Stimulated activated CD4-positive, alpha-beta T cell treated with anti-CD3 and anti-CD28 coated beads, Interleukin-12 subunit alpha, Interleukin-12 subunit beta, amount 100 ng/mL, for 24 hours (primary cell): ENCODE measurements at places on chromosomes 6 and 20.

DNA sequence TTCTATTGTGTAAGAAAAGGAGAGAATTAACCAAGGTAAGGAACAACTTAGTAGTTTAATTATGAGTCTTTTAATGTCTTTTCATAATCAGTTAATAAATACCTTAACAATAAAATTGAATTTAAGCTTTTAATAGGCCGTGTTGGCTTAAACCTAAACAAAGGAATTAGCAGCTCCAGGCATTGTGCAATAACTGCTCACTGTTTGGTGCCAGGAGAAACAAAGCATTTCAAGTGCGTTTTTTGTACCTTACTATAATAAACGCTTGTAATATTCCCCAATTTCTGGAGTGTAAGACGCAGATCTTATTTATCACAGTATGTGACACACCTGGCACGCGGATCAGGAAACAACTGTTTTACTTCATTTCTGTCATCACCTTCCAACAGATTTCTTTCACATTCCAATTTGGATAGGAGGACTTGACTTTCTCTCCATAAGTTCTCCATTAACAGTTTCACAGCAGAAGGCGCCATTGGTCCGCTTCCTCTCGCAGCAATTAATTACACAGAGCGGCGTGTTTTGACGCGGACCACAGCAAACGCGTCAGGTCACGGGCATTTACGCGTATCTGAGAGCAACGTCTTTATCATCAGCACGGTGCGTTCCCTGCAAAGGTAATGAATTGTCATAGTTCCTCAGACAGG lies 335.8 kb upstream of the NT5E start:
- no peak for DNase-seq

- no peak for DNase-seq
Measured at GRCh38 chr20:884983-885952, 30.9 kb downstream of the ANGPT4 start.

DNA sequence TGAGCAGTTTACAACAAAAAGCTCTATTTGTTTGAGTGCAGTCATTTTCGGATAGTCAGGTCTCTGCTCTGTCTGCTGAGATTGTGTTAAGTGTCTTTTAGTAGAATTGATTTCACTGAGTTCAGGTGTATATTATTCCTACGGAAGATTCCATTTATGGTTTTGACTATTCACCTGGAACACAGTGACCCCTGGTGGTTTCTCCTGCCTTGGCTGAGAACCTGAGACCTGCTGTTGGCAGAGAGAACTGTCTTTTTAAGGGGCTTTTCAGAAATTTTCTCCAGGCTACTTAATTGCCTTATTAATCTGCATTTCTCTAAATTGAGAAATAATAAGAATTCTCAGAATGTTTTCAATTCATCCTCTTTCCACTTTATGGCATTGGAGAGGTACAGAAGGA lies 508.0 kb downstream of the TBC1D32 start:
- DNase-seq: no peak

GRCh38 chr6:28757429-28758045 lies 166.2 kb downstream of the TRIM27 start:
- DNase-seq: no peak

DNA sequence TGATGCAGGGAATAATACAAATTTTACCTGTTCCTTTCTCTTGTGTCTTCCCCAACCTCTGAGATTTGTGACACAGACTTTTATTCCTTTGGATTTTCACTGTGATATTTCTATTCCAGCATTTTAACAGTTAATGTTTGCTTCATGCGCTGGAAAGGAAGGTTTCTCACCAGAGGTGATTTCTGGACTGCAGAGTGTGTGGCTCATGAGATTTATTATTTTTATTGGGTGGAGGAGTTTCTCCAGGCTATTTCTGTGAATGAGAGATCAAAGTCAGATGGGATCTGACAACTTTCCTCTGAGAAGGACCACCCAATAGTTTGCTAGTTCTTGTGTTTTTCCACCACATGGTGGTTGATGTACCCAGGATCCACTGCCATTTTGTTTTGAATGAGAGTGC lies 377.5 kb downstream of the CDKAL1 start:
- no peak for DNase-seq

DNA sequence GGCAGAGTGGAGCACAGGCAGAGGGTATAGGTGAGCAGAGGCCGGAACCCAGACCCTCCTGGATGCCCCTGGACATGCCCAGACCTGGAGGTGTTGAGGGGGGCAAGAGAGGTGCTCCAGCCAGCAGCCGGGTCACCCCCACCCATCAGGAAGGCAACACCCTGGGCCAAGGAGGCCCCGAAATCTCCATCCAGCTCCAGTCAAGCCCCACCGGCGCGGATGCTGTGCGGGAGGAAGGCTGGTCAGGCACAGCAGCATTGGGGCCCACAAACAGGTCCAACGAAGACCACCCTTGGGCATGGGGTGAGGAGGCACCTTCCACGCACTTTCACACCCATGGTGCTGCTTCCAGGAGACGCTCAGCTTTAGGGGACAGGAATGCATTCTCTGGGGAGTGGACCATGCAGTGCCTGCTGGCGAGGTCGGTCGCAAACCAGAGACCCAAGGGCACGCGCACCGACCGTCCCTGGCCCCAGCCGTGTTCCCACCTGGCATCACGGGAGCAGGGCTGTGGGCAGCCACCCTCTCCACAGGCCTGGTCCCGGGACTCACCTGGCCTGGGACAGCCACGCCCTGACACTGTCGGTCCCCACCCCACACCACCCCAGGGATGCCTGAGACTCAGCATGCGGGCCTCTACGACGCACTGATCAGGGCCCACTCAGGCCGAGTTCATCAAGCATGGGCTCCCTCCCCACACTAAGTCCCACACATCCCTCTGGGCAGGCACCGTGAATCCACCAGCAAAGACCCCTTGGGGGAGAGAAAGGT lies 43.6 kb upstream of the ZBP1 start:
- no peak for DNase-seq

DNA sequence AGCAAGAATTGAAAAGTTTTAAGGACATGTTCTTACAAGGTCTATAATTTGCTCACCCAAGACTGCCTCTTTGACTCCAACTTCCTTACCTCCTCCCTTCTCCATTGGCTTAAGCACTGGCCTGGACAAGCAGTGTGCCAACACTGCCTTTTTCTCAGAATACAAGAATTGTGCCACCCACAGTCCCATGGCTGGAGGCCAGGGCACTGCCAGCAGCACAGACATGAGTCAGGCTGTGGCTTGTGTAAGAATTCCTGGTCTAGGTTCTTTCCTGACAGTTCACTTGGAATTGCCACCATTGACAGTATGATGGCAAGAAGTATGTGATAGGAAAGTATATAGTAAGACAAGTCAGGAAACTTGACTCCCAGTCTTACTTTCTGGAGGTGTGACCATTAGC lies 202.7 kb upstream of the MARCKS start:
- DNase-seq: no peak

GRCh38 chr20:57724610-57725405 lies 15.0 kb upstream of the PMEPA1 start:
- no peak for DNase-seq

DNA sequence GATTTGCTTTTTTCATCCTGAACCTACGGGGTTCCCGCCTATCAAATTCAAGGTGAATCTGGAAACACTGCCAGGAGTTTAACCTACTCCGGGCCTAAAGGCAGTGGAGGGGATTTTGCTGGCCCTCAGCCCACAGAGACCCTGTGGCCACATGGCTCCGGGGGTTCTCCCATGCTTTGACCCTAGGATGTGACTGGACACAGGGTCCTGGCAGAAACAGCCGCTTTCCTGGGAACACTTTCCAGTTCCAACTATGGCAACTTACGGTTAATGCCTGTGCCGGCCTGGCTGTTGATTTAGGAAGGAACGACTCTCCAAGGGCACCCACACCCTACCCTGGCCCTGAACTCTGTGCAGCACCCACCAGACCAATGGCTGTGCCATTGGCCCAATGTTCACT lies 141.7 kb upstream of the RPS6KA2 start:
- DNase-seq: no peak

GRCh38 chr6:159052720-159053119 lies 7.9 kb upstream of the TAGAP start:
- no peak for DNase-seq

- DNase-seq: no peak
Measured at GRCh38 chr6:44561060-44561623, 173.6 kb downstream of the CDC5L start.

DNA sequence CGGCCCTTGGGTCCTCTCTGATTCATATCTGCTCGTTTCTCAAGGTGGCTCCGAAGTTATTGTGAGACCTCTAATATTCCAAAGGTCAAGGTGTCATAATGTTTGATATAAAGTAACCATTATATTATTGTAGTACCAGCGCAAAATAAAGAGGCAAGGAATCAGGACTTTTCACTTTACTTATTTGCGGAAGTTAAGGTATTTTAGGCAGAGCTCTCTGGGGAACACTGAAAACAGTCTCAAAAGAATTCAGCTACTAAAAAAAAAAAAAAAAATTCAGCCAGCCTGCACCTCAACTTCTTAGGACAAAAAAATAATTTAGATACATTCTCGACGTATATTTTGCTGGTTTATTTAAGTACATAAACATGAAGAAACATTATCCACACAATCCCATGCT lies 2.4 kb downstream of the OSER1 start:
- no peak for DNase-seq

GRCh38 chr20:64105846-64106434 lies 1.4 kb downstream of the NPBWR2 start:
- DNase-seq: no peak

GRCh38 chr6:85678602-85679444 lies 36.1 kb upstream of the SYNCRIP start:
- DNase-seq: peak; percentile 95

DNA sequence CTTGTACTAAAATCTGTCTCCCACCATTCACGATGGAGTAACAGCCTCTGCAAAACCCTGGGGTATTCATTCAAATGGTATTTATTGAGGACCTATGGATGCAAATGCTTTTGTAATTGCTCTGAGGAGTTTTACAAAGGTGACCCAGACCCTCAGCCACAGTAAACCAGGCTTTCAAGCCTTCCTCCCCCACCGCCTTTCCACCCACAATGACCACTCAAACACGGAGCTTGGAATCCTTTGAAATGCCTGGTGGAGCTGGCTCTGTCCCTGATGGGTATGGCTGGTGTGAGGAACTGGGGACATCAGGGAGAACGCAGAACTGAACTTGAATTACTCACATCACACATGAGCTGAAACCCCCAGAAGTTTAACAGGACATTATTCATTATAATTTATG lies 246.4 kb downstream of the CDH26 start:
- DNase-seq: no peak

GRCh38 chr20:16145919-16146318 lies 427.3 kb downstream of the KIF16B start:
- DNase-seq: no peak

DNA sequence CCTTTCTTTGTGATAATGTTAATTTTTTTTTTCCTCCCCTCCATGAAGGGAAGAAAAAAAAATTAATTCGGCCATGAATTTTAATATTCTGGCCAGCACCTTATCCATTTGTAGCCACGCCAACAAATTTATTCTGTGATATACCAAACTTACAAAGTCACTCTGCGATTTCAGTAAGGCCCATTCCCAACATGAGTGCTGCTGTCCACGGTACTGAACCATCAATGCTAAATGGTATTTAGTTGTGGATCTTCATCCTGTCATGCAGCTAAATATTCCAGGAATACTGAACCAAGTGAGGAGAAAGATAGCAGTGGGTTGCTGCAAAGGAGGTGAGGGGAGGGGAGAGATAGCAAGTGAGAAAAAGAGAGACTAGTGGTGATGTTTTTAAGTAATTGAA lies 19.5 kb upstream of the RSPH4A start:
- no peak for DNase-seq

GRCh38 chr6:169970306-169970988 lies 219.0 kb downstream of the ERMARD start:
- DNase-seq: no peak

DNA sequence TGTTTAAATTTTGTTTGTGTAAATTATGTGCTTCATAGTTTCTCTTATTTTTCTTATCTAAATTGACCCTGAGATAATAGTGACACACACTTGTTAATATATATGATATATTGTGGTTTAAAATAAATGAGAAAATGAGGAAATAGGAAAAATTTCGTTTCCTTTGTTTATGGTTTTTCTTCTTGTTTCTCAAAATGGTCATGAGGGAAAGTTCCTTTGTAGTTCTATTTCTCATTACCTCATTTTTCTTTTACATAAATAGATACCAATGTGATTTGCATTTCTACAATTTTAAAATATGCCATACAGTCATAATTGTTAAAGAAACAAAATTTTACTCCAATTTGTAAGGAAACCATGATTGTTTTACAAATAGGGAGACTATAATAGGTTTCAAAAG lies 9.2 kb downstream of the OR2A4 start:
- no peak for DNase-seq

- DNase-seq: no peak
Measured at GRCh38 chr6:21003780-21004541, 469.7 kb downstream of the CDKAL1 start.

- DNase-seq: no peak
Measured at GRCh38 chr6:137193256-137194070, 20.0 kb upstream of the IL22RA2 start.

GRCh38 chr6:98118397-98119045 lies 715.9 kb upstream of the POU3F2 start:
- DNase-seq: no peak

GRCh38 chr6:114096561-114097172 lies 125.7 kb upstream of the HDAC2 start:
- DNase-seq: no peak

GRCh38 chr20:57592263-57593092 lies 27.7 kb downstream of the ZBP1 start:
- DNase-seq: no peak

DNA sequence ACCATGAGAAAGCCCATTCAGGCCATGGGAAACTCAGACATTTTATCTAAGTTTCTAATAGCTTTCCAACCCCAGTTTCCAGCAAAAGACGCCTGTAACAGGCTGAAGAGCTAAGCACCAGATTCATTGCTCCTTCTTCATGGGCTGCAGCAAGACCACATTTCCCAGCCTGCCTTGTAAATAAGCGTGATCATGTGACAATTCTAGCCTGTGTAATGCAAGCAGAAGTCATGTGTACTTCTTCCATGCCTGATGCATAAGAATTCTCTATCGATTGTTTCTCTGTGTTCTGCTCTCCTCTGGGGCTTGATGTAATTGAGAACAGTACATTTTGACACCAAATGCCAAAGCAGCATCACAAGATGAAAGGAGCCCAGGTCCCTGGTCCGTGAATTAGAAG lies 6.8 kb downstream of the PCSK2 start:
- no peak for DNase-seq

GRCh38 chr6:26022132-26022472 lies 59.5 kb downstream of the TRIM38 start:
- no peak for DNase-seq
